Activated T-cell treated with anti-CD3 and anti-CD28 coated beads for 48 hours (primary cell): ENCODE measurements at places on chromosomes 4 and X.

DNA sequence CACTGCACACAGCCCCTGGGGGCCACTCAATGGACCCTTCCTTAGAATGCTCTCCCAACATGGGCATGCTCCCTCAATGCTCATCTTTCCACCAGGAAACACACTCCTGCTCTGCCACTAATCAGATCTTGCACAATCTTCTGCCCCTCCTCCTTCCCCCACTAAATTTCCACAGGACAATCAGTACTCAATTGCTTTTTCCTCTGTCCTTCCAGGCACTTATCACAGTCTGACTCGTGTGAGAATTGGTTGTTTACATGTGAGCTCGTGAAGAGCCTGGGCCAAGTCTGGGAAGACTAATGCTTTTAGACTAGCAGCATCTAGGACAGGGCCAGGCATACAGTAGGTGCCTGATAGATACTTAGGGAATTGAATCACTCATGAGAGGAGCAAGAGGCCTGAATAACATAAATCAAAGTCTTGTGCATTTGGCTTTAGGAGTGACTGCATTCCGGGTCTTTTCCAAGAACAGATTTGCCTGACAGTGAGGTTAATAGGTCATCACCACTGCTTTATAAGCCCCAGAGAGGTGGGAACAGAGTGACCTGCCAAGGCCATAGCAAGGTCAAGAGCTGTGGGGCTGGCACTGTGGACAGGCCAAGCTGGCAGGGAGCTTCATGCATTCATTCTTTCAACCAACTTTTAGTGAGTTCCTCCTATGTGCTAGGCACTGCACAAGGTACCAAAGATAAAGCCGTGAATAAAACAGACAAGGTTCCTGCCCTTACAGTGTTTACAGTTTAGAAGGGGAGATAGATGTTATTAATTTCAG lies 55.0 kb downstream of the PRPS1 start:
- DNase-seq = no peak

GRCh38 chrX:14056206-14056605 lies 26.5 kb upstream of the GEMIN8 start:
- no peak for DNase-seq

GRCh38 chr4:31234494-31234893 lies 514.3 kb downstream of the PCDH7 start:
- DNase-seq = no peak

GRCh38 chr4:100483796-100484195 lies 34.0 kb downstream of the EMCN start:
- no peak for DNase-seq

- no peak for DNase-seq
Observed at GRCh38 chrX:119093991-119094735, 21.4 kb downstream of the CT47C1 start.

- no peak for DNase-seq
Observed at GRCh38 chr4:118282692-118283091, 70.1 kb downstream of the PRSS12 start.

GRCh38 chrX:134670134-134670924 lies 12.1 kb upstream of the PLAC1 start:
- no peak for DNase-seq

- no peak for DNase-seq
Observed at GRCh38 chr4:2071252-2071911, 12.3 kb downstream of the NAT8L start.

DNA sequence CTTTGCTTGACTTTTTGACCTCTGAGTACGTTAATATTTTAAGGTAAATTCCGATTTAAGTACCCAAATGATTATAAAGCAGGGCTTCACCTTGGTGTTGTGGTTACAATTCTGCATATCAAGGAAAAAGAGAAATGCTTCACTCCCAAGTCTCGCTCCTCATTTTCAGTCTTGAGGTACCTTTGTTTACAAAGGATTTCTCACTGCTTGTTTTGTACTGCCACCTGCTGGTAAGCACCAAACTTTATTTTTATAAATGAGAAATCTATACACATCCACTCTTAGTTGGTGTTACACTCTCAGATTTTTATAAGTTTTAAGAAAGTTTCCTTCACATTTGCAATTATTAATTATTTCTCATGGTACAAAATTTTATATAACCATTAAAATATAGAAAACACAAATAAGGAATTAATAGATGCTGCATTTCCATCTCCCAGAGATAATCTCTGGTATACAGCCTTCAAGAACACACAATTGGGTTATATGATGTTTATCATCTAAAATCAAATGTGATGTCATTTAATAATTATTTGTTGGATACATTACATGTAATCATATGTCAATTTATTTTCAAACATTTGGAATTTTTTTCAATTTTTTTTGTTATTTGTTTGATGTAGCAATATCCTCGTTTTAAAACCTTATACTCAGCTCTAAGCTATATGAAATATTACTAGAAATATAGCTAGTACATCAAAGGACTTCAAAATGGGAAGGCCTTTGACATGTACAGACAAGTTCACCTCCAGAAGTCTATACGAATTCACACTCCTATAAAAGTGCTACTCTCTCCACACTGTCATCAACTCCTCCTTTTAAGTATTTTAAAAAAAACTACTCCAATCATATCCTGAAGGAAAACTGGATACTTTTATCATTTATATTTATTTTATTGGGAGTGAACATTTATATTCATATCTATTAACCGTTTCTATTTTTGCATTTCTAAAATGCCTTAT lies 179.9 kb downstream of the KCNIP4 start:
- no peak for DNase-seq

- no peak for DNase-seq
Observed at GRCh38 chr4:110059556-110060191, 138.7 kb downstream of the ELOVL6 start.

DNA sequence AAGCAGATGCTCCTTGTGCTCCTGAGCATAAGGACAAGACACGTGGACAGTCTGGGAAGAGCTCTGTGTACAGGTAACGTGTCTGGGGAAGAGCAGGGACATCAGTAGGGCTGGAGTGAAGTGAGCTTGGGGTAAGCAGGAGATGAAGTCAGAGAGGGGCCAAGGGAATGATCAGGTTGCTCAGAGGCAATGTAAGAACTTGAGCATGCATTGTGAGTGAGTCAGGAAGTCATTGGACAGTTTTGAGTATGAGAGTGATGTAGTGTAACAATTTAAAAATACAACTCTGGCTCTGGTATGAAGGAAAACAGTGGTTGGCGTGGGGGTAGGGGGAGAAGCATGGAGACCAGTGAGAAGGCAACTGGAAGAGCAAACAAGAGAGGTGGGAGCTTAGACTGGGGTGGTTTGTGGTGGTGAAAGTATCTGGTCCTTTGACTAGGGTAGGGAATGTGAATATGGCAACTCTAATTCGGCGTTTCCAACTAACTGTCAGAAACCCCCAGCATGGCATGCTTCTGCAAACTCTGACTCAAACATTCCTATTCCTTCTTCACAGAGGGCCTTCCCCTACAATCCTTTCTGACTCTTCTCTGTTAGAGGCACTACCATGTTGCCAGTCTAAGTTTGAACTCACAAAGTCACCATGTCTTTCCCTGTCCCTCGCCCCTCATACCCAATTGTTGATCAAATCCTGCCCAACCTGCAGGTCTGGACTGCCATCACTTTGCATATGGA lies 57.2 kb downstream of the STBD1 start:
- no peak for DNase-seq

- DNase-seq = no peak
Observed at GRCh38 chr4:89567936-89568335, 260.3 kb upstream of the GPRIN3 start.

DNA sequence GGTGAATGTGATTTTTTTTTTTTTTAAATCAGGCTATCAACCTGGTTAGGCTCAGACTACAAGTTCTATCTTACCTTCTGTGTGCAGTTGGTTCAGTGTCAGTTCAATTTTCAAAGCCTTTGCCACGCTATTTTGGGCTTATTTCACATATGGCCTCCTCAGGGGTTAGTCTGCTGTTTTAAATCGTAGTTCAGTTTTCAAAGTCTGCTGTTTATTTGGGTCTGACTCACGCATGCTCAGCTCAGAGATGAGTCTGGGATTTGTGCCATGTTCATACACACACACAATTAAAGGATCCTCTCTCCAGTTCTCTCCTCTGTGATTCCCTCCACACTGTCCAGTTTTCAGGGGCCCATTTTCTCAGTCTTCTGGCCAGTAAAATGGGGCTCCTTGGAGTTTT lies 32.3 kb upstream of the ZFX start:
- no peak for DNase-seq

DNA sequence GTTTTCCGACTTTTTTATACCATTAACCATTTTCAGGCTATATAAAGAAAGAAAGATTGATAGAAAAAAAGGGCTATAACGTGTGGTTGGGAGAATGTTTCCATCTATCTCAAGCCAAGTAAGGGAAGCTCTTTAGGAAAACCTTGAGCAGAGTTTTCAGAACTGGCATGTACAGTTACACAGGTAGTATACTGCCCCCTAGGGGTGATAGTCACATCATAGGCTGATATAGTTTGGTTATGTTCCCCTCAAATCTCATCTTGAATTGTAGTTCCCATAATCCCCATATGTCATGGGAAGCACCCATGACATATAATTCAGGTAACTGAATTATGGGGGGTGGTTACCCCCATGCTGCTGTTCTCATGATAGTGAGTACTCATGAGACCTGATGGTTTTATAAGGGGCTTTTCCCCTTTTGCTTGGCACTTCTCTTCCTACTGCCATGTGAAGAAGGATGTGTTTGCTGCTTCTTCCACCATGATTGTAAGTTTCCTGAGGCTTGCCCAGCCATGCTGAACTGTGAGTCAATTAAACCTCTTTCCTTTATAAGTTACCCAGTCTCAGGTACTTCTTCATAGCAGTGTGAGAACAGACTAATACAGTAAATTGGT lies 186.8 kb downstream of the TMA16 start:
- no peak for DNase-seq

DNA sequence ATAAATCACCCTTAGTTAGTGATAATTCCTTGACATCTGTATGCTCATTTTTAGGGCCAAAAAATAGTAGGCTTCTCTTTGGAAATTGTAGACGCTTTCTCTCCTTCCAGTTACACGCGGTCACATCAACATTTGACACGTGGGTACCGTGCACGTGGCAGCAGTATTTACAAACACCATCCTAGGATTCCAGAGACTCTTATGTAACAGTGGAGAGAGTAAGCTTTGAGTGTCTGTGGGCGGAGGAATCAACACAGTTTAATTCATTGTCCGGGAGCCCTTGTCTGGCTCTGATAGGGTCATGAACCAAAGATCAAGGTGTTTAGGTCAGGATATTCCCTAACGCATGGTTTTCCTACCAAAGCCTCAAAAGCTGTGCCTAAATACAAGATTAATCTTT lies 12.2 kb downstream of the TET2 start:
- no peak for DNase-seq

GRCh38 chrX:109704563-109704962 lies 28.5 kb downstream of the ACSL4 start:
- DNase-seq = no peak

GRCh38 chrX:44459501-44459900 lies 83.2 kb downstream of the FUNDC1 start:
- no peak for DNase-seq
